ENCODE measurements at places on chromosomes 6 and 20. TPM values are rescaled to one million over a fixed set of nuclear protein-coding genes. Genes with fewer than 3 reads are reported as not detected.
A peak's percentile ranks its signal among the peaks of the same experiment; 100 is the strongest.

DNA sequence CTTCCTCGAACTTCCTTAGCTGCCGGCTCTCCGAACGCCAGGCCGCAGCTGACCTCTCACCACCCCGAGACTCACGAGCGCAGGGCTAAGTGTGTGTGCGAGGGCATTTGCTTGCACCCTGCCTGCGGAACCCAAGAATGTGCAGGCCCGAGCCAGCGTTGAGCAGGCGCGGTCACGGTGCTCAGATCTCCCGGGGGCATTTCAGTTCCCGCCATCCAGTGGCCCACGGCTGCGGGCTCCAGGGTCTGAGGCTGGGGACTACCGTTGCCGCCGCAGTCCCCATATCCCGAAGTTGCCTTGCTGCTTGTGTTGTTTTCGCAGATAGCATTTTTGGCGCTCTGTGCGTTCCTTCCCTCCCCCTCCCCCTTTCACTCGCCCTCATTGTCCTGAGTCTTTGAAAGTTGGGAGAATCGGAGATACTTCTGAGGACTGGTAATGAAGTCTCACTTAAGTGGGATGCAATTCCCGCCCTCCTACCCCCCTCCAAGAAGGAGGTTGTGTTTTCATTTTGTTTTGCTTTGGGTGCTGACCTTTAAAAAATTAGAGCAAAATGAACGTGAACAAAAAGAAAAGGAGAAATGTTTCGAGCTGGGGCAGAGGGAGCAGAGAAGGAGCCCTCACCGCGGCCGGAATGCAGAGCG lies 1.7 kb downstream of the NR2E1 start:
- no peak for DNase-seq

GRCh38 chr6:146905181-146905704 lies 299.0 kb upstream of the STXBP5 start:
- no peak for DNase-seq

- no peak for DNase-seq
These were observed 28.4 kb downstream of the SYNJ2 start for GRCh38 chr6:158009935-158010585.

GRCh38 chr20:40511478-40511877 lies 177.6 kb downstream of the MAFB start:
- DNase-seq: no peak

GRCh38 chr6:6538261-6538660 lies 50.3 kb upstream of the LY86 start:
- no peak for DNase-seq

The ACSS2 gene
- 65.9 TPM for total RNA-seq

DNA sequence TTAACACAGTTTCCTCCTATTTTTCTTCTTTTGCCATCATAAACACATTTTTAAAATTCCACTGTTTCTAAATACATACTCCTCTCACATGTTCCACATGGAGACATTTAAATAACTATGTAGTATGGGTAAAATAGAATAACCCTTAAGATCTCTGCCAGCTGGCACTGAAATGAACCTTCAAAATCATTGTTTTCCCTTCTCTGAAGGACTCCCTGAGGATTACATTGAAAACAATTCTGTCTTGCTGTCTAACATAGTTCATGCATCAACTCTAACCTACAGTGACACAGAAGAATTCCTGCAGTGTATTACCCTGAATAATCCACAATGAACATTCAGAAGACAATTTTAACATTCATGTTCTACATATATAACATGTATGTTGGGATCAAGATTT lies 1361.8 kb upstream of the CITED2 start:
- DNase-seq: no peak

GRCh38 chr6:170485159-170485558 lies 67.9 kb downstream of the PSMB1 start:
- no peak for DNase-seq

DNA sequence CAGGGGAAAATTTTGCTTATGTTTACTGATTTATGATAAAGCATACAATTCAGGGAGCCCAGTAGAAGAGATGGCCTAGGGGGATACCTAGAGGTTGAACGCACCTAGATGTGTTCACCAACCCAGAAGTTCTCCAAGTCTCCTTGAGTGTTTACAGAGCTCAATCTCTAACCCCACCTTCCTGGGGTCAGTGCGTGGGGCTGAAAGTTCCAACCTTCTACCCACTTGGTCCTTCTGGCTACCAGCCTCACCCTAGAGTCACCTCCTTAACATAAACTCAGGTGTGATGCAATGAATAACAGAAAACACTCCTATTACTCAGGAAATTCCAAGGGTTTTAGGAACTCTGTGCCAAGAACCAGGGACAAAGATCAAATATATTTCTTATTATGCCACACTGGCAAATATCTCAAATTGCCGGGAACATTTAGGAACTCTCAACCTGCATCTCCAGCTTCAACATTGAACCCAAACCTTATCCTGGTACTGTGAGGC lies 26.4 kb downstream of the AFG1L start:
- no peak for DNase-seq

DNA sequence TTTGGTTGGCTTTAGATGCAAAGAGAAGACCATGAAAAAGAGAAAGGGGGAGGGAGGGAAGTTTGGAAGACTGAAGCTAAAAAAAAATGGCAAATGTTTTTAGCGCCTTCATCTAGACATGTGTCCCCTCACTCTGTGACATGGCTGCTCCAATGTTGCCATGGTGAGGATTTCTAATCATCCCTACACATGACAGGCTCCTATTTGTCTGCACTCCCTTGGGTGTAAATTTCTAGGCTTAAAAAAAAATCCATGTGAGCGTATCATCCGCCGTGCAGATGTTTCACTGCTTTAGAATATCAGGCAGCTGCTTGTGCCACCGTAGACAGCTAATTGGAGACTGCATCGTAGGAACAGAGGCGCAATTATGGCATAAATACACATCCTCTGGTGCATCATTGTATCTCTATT lies 761.1 kb upstream of the MMS22L start:
- no peak for DNase-seq

The WFDC5 gene
- not detected for total RNA-seq

The COL9A1 gene
- not detected for total RNA-seq

DNA sequence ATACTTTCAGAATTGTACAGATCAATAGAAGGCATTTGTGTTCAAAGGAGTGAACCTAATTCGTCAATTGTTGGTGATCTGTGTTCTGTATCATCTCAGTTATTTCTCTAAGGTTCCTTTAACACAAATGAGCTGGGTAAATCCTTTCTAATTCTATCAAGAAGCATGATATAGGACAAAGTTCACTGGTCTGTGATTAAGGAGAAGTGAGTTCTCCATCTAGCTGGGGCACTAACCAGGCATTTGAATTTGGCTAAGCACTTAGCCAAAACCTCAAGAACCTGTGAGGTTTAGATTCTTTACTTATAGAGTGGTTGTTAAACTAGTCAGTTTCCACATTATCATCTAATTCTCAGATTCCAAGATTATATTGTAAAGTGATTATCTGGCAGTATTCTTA lies 50.3 kb downstream of the DOP1A start:
- no peak for DNase-seq

DNA sequence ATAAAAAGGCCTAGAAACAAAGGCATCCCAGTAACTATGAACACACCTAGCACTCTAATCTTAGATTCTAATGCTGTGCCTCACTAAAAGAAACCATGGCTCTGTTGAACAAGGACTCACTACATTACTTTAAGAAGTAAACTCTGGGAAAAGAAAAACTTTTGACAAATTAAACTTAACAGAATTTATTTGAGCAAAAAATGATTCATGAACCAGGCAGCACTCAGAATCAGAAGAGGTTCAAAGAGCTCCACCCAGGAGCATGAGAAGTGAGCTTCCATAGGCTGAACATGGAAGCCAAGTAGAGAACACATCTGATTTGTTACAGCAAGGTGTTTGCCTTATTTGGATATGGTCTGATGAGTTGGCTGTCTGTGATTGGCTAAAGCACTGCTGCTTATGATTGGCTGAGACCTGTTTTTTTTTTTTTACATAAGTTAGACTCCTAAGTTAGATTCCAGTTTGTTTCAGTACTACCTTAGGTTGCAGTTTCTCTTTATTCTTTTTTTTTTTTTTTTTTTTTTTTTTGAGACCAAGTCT lies 343.6 kb upstream of the SASH1 start:
- DNase-seq: no peak

- DNase-seq: no peak
These were observed 45.4 kb downstream of the TULP4 start for GRCh38 chr6:158357570-158358216.

GRCh38 chr6:90319979-90320685 lies 23.5 kb upstream of the BACH2 start:
- DNase-seq: no peak

The IFT52 gene
- 17.6 TPM for total RNA-seq

DNA sequence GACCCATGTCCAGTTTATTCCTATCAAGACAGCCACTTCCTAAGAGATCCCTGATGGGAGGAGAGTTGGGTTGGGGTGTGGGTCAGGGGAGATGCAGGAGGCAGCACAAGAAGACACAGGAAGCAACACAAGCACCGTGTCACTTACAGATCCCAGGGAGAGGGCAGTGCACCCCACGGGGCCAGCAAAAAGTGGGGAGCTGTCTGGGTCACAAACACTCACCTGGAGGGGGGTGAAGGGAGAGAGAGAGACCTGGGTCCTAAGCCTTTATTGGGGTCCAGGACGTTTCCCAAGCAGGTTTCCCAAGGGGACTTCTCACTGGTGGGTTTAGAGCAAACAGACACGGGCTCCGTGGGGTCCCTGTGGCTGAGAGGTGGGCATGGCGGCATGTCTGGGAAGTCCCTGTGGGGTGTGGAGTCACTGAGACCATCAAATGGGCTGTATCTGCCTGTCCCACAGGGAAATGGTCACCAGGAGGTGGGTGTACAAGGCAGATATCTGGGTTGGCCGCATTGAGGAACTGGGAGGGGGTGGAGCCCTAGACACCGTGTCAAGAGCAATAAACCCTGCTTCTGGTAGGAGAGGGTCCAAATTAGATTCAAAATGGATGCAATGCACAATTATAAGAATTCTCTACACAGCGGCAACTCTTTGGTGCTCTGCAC lies 1.6 kb upstream of the CD93 start:
- no peak for DNase-seq

GRCh38 chr6:112037783-112038216 lies 16.1 kb upstream of the CCN6 start:
- DNase-seq: peak; percentile 72

- no peak for DNase-seq
These were observed 28.3 kb upstream of the CARMIL1 start for GRCh38 chr6:25250878-25251277.

- DNase-seq: no peak
These were observed 2.3 kb upstream of the TLDC2 start for GRCh38 chr20:36873498-36874189.
